ENCODE measurements at places on chromosomes 2 and 18. TPM values are rescaled to one million over a fixed set of nuclear protein-coding genes. Genes with fewer than 3 reads are reported as not detected.

Gene ANKRD30BL
- total RNA-seq: not detected

Gene RBKS
- total RNA-seq: 1.3 TPM

Gene C18orf54
- total RNA-seq: 3.3 TPM

Gene ANKRD29
- 6.9 TPM for total RNA-seq

Gene SPATA3
- total RNA-seq: not detected

Gene SIX3
- total RNA-seq: not detected
